SW 1271 (cell line): ENCODE measurements at places on chromosomes 7 and 10.

- DNase-seq: no peak
Measured at GRCh38 chr10:49171326-49172060, 16.7 kb downstream of the TMEM273 start.

DNA sequence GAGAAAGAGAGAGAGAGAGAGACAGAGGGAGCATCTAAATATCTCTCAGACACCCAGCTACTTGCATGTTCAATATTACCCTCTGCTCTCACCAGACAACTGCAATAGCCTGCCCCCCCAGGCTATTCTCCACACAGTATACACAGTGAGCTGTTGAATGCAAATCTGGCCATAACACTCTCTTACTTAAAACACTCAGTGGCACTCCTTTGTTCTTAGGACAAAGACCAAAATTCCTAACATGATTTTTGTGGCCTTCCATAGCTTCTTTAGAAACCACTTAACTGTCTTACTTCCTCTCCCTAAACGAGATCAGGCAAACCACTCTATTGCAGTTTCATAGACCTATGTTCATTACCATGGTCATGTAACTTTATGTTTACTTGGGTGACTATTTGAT, 903.6 kb upstream of the AUTS2 start:
- no peak for DNase-seq

DNA sequence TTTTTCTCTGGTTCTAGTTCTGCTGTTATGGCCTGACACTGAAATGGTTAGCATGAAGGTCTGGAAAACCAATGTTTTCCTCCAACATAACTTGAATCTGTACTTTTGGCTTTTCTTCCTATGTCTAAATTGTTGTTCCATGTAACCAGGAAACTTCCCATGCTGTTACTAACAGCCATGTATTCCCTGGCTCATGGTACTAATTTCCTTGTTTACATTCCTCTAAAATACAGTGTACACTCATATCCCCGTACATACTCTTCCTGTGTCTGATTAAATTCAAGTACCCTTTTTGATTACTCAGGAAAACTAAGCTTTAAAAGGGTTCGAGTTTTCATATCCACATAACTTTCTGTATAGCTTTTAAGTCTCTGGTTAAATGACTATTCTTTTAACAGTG, 12.3 kb upstream of the ACSM6 start:
- DNase-seq: no peak

GRCh38 chr7:142873281-142873784, 12.2 kb downstream of the TRPV6 start:
- no peak for DNase-seq

- no peak for DNase-seq
Measured at GRCh38 chr10:77281719-77282118, 355.9 kb downstream of the KCNMA1 start.

DNA sequence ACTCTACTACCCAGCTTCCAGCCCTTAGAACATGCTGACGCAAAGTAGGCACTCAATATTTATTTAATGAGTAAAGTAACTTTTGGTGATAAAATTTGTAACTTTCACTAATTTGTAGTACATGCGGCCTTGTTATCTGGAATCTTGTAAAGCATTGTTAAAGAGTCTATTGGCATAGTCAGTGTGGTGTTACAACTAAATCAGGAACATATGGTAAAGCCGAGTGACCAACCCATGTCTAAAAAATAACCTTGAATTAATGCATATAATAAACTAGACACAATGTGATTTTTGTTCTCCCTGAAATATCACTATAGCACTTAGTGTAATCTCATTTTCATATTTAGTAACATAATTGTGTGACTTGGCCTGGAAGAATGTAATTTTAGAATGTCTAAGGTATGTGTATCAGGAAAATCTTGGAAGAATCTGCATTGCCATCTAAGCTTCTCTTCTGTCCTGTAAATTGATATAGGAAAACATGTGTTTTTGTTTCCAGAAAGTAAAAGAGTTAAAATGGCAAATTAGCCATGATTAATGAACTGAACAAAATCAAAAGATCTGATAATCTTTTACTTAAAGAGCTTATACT, 256.7 kb upstream of the GNAI1 start:
- DNase-seq: no peak

GRCh38 chr10:3464760-3465405, 292.3 kb upstream of the PITRM1 start:
- no peak for DNase-seq

DNA sequence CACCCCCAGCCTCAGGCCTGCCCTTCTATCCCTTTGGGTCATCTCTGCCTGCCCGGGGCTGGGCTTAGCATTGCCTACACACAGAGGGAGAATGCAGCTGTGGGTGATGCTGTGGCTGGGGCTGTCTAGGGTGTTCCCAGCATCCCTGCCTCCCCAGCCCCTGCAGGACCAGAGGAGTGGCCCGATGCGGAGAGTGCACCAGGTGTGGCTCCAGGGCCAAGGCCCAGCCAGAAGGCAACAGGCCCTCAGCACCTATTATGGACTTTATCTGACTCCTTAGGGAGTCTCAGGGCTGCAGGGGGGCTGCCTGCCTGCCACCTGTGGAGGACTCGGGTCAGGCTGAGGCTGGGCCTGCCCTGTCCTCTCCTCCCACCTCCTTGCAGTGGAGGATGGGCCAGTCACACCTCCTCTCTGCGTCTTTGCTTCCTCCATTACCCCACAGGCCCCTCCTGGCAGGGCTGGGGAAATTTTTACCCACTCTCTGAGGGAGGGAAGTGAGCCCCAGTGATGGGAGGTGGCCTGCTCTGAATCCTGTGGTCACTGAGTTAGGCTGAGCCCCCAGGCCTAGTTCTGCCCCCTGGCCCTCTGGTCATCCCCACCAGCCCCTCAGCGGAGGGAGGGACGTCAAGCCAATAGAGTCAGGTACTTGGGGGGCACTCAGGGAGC, 92.9 kb upstream of the PCBD1 start:
- DNase-seq: no peak

DNA sequence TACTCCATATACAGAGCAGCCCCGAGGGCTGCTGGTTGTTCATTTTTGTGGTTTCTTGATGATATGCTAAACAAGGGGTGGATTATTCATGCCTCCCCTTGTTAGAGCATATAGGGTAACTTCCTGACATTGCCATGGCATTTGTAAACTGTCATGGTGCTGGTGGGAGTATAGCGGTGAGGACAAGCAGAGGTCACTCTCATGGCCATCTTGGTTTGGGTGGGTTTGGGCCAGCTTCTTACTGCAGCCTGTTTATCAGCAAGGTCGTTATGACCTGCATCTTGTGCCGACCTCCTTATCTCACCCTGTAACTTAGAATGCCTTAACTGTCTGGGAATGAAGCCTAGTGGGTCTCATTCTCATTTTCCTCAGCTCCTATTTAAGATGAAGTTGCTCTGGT, 31.3 kb downstream of the GNAT3 start:
- no peak for DNase-seq

DNA sequence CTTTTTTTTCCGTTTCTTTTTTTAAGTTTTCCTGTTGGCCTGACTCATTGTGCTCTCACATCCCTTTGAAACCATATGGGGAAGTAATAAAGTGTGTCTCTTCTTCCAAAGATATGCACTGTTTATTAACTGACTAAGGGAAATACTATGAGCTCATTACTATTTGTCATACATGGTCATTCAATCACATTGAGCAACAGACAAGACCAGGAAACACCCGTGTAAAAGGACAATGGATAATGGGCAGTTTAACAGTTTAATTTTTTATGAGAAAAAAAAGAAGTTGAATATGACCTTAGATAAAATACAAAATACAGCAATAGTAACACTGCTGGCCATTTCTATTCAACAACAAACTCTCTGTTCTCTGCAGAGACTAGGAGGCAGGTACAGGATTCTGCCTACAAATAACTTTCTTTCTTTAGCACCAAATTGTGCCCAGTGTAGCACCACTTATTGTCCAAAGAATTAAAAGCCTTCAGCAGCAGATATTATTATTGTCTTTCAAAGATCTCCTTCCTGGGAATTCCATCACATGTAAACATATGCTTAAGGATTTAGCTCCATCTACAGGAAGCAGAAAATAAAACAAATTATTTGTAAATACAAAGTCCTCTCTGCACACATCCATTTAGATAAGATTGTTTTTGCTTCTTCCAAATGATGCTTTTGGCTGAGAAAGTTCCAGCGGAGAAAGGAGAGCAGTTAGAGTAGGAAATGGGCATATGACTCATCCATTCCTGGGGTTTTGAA, 55.0 kb upstream of the AKR1E2 start:
- DNase-seq: peak; percentile 93

DNA sequence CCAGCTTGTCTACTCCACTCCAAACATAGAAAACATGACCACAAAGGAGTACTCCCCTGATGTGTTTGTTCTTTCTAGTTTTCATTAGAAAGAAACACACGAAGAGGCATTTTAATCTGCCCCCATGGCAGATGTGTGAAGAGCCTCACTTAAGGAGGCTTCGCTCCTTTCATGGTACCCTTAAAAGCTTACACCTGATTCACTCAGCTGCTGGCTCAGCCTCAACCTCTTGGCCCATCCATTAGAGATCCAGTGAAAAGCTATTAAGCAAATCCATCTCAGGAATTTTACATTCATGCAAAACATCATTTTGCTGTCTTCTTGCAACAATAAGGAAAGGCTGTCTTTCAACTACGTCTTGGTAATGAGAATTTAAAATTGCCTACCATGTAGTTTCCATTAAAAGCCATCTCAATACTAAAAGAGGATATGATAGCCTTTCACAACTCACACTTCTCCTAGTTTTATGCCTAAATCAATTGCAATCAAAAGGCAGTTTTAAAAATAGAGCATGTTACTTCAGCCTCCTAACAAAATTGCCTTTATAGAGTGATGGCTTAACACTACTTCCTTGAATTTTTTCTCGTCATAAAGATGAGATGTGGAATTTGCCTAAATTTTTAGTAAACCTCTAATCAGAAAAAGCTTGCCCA, 22.7 kb downstream of the MACC1 start:
- no peak for DNase-seq

DNA sequence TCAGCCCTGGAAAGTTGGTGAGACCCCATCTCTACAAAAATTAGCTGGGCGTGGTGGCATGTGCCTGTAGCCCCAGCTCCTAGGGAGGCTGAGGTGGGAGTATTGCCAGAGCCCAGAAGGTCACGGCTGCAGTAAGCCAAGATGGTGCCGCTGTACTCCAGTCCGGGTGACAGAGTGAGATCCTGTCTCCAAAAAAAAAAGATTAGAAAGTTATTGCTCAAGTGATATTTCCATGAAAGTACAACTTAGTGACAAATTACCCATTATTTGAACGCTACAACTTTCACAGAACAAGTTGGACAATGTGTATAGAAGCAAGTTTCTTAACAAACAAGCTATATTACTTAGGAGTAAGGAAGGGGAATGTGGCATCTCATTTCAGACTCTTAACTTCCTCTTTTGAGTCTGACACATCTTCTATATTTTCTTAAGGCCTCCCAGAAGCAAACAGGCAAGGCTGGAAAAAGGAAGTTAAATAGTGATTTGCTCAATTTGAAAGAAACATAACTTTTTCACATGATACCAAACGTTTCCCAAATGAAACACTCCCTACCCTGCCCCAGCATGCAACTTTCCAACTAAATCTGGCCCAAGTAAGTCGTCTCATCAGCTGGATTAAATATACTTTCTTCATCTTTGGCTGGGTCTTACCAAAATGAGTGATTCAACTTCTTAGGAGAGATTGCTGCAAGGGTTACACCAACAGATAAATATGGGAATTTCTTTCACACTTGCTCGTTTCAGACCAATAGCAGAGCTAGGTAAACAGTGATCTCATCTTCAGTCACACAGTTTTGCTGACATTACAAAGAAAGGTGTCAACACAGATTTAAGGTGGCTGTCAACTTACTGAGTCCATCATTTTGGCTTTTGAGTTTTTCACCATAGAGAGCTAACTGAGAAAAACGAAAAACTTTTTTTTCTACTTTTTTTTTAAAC, 66.3 kb upstream of the KLF6 start:
- DNase-seq: no peak

GRCh38 chr7:82036146-82036886, 266.5 kb upstream of the HGF start:
- DNase-seq: peak; percentile 53

DNA sequence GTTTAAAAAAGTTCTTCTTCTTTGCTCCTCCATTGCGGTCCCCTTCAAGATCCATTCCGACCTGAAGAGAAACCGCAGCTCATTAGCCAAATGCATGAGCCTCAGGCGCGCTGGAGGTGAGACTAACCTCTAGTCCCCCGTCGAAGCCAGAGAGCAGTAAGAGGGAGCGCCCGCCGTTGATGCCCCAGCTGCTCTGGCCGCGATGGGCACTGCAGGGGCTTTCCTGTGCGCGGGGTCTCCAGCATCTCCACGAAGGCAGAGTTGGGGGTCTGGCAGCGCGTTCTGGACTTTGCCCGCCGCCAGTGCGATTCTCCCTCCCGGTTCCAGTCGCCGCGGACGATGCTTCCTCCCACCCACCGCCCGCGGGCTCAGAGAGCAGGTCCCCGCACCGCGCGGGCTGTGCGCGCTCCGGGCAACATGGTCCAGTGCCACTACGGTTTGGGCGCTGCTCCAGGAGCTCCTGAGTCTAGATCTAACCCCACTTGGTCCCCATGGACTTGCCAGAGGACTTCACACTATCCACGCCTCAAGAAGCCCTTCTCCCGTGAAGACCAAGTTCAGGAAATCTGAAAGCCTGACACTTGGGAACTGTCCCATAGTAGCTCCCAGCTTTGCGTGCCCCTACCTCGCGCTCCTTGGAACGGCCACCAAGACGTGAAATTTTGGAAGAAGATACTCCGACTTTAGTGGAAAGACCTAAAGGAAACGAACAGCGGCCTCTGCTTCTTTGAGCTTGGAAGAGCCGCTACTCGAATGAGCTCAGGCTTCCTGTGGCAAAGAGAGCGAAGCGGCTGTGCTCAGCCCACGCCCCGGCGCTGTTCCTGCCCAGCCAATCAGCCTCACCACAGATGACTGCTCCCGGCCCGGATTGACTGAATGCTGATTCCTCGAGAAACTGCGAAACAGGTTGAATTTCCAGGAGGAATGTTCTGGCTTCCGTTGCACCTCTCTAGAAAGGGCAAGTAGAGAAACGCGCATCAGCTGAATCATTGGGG, at the start of gene ABCB1:
Gene ABCB1 (minus strand): TSS at position 755 of the 995 bp plus-strand sequence. CDS start 700 bp downstream, at position 55.
- no peak for DNase-seq

DNA sequence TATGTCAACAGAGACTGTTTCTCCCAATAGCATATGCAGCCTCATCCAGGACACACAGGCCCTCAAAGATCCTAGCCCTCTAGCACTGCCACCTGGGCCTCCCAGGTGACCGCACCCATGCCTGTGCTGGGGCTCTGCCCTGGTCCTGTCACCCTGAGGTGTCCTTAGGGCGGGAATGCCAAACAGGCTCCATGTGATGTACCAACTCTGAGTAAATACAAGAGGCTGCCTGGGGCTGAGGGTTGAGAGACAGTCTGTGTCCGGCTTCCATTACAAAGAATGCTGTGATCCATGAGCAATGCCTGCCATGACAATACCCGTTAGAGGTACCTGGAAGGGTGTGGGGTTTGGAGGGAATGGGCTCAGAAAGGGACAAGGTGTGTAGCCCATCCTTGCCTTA, 83.0 kb upstream of the KAT6B start:
- no peak for DNase-seq

DNA sequence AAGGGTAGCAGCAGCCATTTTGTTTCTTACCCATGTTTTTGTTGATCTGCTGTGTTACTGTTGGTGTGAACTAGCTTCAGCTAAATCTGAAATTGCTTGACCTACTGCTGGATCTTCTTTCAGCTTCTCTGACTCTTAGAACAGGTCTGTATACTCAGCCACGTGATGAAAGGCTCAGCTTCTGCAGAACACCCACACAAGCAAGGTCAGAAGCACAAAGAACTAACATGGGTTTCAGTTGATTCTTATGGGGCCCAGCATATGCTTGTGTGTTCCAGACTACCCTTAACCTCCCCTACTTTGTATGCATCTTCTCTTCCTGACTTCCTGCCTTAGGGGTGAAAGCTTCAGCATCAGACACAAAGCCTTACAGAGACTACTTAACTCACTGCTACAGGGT, 186.8 kb downstream of the HGF start:
- no peak for DNase-seq

- DNase-seq: no peak
Measured at GRCh38 chr10:113335592-113335991, 217.3 kb upstream of the HABP2 start.
